SJCRH30 (cell line): ENCODE measurements at places on chromosomes 6 and 20.

GRCh38 chr6:100512203-100512862 lies 47.6 kb upstream of the SIM1 start:
- DNase-seq: no peak

DNA sequence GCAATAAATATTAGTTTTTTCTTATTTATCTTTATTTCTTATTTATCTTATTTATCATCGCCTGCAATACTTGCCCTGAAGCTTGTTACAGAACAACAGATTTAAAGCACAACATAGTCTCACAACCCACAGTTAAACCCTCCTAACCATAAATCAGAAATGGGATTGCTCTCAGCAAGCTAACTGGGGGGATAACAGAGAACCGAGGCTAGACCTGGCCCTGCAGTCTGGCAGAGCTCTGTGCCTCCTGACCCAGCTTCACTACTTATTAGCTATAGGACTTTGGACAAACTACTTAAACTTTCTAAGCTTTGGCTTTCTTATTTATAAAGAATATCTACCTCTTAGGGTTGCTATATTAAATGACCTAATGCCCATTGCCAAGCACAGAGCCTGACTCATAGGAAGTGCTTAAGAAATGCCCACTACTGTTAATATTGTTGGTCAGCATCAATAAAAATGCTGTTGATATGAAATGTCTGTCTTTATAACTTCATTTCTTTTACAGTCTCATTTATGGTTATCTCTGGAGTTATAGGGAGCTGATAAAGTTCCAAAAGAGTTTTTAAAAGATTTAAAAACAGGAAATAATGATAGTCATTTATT lies 87.9 kb upstream of the BEND6 start:
- DNase-seq: no peak

DNA sequence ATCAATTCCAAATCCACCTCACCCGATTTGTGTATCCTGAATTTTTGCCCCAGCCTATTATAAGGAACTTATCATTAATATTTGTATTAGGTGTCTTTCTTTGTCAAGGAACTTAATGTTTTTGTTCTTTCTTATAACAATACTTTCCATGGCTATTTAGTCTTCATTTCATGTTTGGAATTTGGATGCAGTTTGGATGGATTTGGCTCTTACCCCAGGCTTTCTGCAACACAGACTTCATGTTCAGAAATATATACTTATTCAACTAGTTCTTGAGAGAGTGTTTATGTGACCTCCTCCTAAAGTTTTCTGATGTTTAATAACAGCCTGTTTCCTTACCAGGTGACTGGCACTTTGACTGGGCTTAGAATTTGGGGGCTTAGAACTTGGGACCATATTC lies 35.9 kb upstream of the TOX2 start:
- DNase-seq: no peak

GRCh38 chr6:41530476-41530875 lies 15.7 kb upstream of the FOXP4 start:
- DNase-seq: no peak

DNA sequence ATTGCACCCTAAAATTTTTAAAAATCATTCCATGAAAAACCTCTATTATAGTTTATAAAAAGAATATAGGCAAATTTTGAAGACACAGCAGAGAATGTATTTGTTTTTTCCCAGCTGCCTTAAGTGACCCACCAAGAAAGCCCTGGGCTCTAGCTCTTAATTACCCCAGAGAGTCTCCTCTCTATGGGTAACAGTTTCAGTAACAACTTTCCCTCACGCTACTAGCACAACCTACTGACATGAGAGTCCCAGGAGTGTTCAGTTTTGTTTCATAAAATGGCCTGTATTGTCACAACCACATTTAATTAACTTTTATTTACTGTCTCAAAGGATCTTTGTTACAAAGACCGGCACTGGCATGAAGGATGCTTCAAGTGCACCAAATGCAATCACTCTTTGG lies 41.5 kb downstream of the FHL5 start:
- DNase-seq: no peak

DNA sequence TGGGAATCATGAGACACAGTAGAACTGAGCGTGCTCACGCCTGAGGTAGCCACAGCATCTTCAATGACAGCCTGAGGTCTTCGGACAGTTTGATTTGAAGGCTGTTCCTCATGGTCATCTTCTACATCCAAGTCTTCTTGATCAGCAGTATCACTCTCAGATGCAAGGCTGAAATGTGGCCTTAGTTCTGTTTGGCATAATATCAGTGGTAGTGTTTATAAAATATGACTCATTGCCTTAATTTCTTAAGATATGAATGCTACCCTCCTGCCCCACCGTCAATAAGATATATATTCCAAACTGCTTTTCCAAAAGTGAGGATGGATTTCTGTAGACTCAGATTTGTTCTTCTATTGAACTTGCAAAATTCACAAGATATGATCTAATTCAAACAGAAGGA lies 17.5 kb upstream of the MAP7 start:
- no peak for DNase-seq

- no peak for DNase-seq
Observed at GRCh38 chr6:29826271-29826670, 1.4 kb upstream of the HLA-G start.

DNA sequence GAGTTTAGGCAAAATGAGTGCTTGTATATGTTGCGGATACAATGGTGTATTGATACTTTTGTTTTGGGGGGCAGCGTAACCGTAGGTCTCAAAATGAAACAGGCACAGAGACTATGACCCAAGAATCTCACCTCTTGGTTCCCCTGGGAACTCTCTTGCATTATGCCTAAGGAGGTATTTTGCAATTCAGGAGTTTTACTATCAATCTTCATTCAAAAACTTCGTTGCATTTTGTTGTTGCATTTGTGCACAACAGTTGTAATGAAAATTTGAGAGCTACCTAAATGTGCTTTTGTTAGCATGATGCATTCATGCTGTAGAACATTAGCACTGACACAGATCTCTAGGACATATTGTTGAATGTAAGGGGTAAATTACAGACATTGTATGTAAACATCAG lies 18.2 kb downstream of the VTA1 start:
- DNase-seq: no peak

- no peak for DNase-seq
Observed at GRCh38 chr20:51659491-51660050, 108.6 kb downstream of the ATP9A start.
